Heart right ventricle (tissue), 16 donors: ENCODE measurements at places on chromosomes 13 and 19. TPM values are rescaled to one million over a fixed set of nuclear protein-coding genes. Genes with fewer than 3 reads are reported as not detected.

Gene PEX11G
- total RNA-seq = 1.9 TPM

Gene SIGLECL1
- not detected for total RNA-seq

Gene ZNF77
- total RNA-seq = 1.0 TPM

Gene ZNF283
- 16.9 TPM for total RNA-seq

Gene FBXO27
- total RNA-seq = 33.2 TPM

Gene MEIOSIN
- not detected for total RNA-seq

Gene ZSCAN1
- total RNA-seq = not detected

Gene ZNF497
- 0.37 TPM for total RNA-seq

Gene SYCN
- total RNA-seq = not detected

Gene MAB21L1
- total RNA-seq = 0.25 TPM

Gene CNFN
- not detected for total RNA-seq

Gene FGF22
- total RNA-seq = 0.32 TPM

Gene ZNF441
- 6.8 TPM for total RNA-seq

Gene HPN
- 5.1 TPM for total RNA-seq

Gene EDNRB
- 61.9 TPM for total RNA-seq

Gene KLHL1
- not detected for total RNA-seq

Gene ZNF44
- 10.8 TPM for total RNA-seq

Gene FCHO1
- total RNA-seq = 0.78 TPM

Gene ZNF730
- 0.28 TPM for total RNA-seq

Gene TGDS
- total RNA-seq = 4.1 TPM

Gene FCAR
- total RNA-seq = 0.68 TPM

Gene CYSLTR2
- 10.7 TPM for total RNA-seq

Gene NLRP7
- total RNA-seq = not detected

Gene CALR3
- 0.22 TPM for total RNA-seq
